ENCODE measurements at places on chromosomes 3 and 15.
A peak's percentile ranks its signal among the peaks of the same experiment; 100 is the strongest.

- DNase-seq: peak; percentile 1
Measured at GRCh38 chr3:131142580-131142979, 115.9 kb downstream of the NEK11 start.

DNA sequence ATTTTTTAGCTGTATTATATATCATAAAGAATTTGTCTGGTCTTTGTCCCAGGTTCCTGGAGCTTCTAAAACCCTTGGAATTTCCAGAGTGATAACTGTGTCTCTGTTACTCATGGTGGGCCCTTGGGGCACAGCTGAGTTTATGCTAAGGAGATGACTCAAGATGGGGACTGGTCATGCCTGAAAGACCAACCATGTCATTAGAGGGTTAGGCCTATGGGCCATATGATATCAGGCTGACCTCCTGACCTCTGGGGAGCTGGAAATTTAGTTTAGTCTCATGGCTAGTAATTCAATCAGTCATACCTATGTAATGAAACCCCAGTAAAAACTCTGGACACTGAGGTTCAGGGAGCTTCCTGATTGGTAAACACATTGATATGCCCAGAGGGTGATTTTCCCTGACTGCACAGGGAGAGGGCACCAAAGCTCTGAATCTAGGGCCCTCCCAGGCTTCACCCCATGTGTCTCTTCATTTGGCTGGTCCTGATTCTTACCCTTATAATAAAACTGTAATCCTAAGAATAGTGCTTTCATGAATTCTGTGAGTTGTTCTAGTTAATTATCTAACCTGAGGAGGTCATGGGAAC, 69.6 kb downstream of the EEFSEC start:
- DNase-seq: no peak

DNA sequence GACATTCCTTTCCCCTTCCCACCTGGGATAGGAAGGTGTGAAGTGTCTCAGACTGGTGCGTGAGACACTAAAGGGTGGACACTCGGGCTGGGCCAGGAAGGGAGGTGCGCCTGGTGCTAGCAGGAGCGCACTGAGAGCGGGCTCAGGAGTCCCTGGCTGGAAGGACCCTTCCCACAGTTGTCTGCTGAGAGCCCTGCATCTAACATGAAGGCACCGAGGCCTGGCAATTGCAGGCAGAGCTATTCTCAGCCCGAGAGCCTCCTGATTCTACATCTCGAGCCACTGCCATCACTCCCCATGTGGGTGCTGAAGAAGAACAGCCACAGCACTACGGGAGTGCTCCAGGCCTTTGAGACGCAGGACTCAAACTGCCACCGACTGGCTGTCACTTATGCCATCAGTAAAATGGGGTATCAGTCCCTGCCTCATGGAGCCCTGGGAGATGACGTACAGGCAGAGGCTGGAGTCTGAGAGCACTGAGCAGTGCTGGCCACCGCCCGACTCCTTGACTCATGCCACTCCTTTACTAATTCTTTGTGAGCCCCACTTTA, 159.4 kb downstream of the KLF13 start:
- no peak for DNase-seq

- no peak for DNase-seq
Measured at GRCh38 chr15:70492240-70493177, 270.8 kb downstream of the UACA start.

DNA sequence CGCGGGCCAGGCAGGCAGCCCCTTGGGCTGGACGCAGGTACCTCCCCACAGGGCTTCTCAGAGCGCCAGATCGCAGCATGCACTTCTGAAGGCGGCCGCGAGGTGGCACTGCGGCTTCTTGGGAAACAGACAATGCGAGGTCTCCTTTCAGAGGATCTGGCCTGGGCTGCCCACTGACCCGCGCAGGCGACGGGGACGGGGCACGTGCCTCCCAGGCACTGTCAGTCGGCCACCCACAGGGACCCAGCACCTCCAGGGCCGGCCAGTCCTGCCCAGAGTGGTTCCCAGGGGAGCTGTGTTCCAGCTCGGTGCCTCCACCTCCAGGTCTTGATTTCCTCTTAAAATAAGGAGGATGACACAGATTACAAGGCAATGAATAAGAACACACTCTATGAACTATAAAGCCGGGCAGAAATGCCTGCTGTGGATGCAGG, 24.4 kb upstream of the TXNRD3 start:
- DNase-seq: peak; percentile 65

- DNase-seq: no peak
Measured at GRCh38 chr3:176757429-176757828, 439.9 kb downstream of the TBL1XR1 start.

DNA sequence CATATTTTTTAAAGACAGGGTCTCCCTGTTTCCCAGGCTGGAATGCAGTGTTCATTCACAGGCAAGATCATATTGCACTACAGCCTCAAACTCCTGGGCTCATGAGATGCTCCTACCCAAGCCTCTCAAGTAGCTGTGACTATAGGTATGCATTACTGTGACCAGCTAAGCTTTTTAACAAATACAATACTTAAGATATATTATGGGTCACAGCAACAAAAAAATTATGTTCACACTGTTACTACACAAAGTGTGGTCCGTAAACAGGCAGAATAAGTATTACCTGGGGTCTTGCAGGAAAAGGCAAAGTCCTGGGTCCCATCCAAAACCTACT, 152.5 kb downstream of the VPS13C start:
- DNase-seq: no peak

GRCh38 chr3:42115215-42115614, 24.1 kb downstream of the TRAK1 start:
- no peak for DNase-seq

- DNase-seq: no peak
Measured at GRCh38 chr3:70919091-70919490, 606.7 kb upstream of the MDFIC2 start.

- DNase-seq: no peak
Measured at GRCh38 chr3:23915537-23916108, 1.2 kb downstream of the NKIRAS1 start.

- DNase-seq: peak; percentile 93
Measured at GRCh38 chr15:70526221-70526973, 237.0 kb downstream of the UACA start.

DNA sequence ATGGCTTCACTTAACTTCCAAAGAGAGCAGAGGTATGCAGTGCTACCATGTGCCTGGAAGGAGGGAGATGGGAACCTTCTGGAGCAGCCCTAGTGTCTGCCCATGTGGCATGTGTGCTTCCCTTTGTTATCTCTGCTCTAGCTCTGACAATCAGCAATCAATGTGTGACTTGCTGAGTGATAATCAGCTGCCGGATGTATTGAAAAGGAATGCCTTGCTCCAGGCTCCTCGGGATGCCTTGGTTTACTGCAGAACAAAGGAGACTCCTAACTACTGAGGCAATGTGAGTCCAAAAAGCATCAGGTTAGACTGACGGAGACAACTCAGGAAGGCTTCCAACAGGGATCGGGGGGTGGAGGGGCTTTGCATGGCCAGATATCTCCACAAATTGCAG, 36.0 kb upstream of the CORO2B start:
- DNase-seq: no peak

GRCh38 chr3:124032311-124032880, 40.5 kb upstream of the ROPN1 start:
- DNase-seq: peak; percentile 80

GRCh38 chr3:183324083-183324482, 71.0 kb downstream of the B3GNT5 start:
- no peak for DNase-seq

DNA sequence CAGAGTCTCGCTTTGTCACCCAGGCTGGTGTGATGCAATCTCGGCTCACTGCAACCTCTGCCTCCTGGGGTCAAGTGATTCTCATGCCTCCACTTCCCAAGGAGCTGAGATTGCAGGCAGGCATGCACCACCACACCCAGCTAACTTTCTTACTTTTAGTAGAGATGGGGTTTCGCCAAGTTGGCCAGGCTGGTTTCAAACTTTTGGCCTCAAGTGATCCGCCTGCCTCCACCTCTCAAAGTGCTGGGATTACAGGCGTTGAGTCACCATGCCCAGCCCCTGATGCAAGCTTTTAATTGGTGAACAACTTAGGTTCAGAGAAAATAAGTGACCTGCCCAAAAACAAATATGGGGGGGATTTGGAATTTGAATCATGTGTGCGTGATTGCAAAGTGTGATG, 246.2 kb downstream of the LRTM1 start:
- no peak for DNase-seq

- no peak for DNase-seq
Measured at GRCh38 chr3:159632851-159633250, 355.8 kb upstream of the IL12A start.

GRCh38 chr15:89116404-89116803, 28.1 kb downstream of the ABHD2 start:
- peak; percentile 54 for DNase-seq

DNA sequence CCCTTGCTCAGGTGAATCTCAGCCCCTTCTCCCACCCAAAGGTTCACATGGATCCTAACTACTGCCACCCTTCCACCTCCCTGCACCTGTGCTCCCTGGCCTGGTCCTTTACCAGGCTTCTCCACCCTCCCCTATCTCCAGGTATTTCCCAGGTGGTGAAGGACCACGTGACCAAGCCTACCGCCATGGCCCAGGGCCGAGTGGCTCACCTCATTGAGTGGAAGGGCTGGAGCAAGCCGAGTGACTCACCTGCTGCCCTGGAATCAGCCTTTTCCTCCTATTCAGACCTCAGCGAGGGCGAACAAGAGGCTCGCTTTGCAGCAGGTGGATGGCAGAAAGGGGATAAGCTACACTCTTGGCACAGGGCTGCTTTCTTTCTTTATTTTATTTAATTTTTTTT, 4.5 kb downstream of the FAM131A start:
- no peak for DNase-seq

DNA sequence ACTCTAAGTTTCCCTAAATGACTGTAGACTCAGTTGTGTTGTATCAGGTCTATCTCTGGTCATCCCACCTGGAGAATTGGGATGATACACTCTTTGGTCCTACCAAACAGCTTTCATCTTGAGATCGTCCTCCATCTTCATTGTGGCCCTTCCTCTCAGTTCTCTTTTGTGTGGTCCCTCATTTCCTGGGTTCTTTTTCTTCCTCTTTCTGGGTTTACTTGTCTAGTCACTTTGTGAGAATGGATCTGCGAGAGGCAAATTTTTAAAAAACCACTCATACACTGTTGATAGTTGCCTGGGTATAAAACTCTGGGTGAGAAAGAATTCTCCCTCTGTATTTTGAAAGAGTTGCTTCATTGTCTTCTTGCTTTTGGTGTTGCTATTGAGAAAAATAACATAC, 6.0 kb upstream of the AMOTL2 start:
- no peak for DNase-seq

DNA sequence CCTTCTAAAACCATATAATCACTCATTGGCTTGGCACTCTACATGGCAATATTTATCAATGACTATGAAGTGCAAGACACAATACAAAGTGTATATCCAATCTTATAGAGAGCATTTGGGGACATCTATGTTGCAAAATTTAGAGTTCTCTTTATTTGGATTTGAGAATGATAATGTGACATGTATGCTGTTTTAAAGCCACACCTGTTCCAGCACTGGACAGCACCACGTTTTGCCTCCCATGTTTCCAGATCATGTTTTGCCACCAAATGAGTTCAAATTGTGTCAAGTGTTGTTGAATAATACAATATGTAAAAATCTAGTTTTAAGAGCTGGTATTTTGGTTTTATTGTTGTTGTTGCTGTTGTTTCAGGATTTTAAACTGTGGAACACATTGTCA, 33.3 kb upstream of the GOLGA8A start:
- DNase-seq: no peak

DNA sequence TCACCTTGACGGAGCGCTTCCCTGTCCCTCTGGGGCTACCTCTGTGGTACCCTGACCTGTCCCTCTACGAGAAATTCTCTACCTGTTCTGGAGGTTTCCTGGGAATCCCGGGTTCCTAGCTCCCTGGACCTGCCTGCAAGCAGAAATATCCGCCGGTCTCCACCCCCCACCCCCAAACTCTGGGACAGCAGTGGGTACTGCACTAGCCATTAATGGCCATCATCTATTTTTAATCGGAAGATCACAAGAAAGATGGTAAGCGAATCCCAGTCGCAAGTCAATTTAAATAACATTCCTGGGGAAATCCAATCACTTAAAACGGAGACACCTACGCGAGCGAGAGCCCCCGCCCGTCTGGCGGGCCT, 429 bp upstream of the C3orf80 start:
- DNase-seq: no peak

DNA sequence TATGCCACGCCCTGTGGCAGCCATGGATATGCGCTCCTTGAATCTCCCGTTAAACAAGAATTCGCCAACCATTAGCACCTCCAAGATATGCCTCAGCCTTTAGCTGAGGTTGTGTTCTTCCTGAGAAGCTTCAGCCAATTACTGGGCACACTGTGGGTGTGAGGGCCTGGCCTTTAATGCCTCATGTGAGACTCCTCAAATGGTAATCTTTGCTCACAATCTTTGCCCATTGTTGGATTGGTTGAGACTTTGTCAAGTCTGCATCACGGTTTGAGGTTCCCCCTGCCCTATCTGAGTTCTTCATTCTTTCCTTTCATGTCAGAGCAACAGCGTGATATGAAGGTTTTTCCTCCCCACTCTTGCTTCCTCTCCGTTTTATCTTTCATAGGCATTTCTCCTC, 108.1 kb upstream of the CCDC54 start:
- DNase-seq: no peak

- no peak for DNase-seq
Measured at GRCh38 chr15:35583863-35584528, 38.0 kb upstream of the DPH6 start.

DNA sequence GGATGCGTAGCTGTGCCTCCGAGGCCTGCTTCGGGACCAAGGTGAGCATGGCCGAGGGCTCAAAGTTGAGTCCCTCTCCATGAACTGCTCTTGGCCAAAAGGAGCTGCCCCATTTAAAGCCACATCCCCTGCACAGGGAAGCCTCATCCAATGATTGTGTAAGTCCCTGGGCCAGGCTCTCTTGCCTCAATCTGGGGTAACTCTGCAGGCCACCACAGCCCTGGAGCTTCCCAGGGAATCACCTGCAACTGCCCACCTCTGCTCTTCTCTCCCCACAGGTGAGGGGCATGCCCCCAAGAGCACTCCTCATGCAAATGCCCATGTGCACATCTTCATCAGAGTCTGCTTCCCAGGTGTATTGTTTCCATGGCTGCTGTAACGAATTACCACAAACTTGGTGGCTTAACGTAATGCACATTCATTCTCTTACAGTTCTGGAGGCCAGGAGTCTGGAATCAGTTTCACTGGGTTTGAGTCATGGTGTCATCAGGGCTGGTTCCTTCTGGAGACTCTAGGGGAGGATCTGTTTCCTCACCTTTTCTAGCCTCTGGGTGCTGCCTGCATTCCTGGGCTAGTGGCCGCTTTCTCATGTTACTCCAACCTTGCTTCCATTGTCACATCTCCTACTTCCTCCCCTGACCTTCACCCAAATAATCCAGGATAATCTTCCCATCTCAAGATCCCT, 25.0 kb upstream of the LOXL1 start:
- DNase-seq: no peak

GRCh38 chr3:155956508-155957411, 86.3 kb downstream of the GMPS start:
- DNase-seq: no peak

- no peak for DNase-seq
Measured at GRCh38 chr3:191269289-191270085, 59.7 kb upstream of the CCDC50 start.

Data from NCI-H345 (cell line).